Left colon (tissue), 2 donors: ENCODE measurements at places on chromosomes 1 and 21. TPM values are rescaled to one million over a fixed set of nuclear protein-coding genes. Genes with fewer than 3 reads are reported as not detected.

MAN1A2 gene
- 30.3 TPM for total RNA-seq

GRCh38 chr1:228781161-228781808 is 46.0 kb downstream of the RHOU start:
- DNase-seq: no peak

HSD17B7 gene
- total RNA-seq: 32.0 TPM

CYP4B1 gene
- total RNA-seq: 2.9 TPM

DNA sequence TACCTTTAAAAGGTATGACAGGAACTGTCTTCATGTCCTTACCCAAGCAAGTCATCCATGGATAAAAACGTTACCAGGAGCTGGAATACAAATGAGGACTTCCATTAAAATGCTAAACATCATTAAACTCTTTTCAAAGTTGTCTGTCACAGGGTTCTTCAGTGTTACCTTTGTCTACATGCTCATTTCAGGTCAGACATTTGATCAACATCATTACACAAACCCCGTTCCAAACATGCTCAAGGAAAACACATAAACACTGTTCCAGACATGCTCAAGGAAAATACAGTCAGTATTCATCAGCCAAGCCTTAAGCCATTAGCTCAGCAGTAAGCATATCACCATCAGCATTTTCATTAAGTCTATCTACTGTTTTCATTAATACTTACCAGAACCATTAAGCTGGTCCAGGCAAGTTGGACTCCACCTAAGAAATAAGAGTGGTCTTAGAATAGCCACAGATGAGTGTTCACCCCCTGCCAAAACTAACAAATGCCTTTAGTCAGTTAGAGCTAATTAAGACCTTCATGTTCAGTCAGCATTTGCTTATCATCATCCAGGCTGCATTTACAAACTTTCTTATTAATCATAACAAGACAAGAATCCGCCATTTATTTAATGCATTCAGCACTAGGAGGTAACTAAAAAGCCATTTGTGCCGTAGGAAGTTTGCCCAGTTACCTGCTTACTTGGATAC is 2.2 kb downstream of the GAS5 start:
- no peak for DNase-seq

GRCh38 chr21:46108827-46109312 is 11.0 kb downstream of the COL6A2 start:
- peak; percentile 10 for DNase-seq

DNA sequence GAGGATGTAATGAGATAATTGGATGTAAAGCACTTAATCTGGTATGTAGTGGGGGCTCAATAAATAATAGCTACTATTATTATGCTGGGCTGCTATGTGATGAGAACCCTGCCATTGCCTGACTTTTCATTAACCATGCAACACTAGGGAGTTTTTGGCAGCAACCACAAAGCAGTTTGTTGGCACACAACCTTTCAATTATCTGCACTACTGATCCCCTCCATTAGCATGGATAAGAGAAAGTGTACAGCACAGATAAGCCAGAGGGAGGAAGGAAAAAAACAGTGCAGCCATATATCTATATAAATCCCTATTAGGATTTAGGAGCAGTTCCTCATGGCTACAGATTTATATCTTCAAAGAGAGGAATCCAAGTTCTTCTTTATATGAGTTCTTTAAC is 498.5 kb downstream of the NUF2 start:
- no peak for DNase-seq

IL12RB2 gene
- total RNA-seq: 0.82 TPM

DNA sequence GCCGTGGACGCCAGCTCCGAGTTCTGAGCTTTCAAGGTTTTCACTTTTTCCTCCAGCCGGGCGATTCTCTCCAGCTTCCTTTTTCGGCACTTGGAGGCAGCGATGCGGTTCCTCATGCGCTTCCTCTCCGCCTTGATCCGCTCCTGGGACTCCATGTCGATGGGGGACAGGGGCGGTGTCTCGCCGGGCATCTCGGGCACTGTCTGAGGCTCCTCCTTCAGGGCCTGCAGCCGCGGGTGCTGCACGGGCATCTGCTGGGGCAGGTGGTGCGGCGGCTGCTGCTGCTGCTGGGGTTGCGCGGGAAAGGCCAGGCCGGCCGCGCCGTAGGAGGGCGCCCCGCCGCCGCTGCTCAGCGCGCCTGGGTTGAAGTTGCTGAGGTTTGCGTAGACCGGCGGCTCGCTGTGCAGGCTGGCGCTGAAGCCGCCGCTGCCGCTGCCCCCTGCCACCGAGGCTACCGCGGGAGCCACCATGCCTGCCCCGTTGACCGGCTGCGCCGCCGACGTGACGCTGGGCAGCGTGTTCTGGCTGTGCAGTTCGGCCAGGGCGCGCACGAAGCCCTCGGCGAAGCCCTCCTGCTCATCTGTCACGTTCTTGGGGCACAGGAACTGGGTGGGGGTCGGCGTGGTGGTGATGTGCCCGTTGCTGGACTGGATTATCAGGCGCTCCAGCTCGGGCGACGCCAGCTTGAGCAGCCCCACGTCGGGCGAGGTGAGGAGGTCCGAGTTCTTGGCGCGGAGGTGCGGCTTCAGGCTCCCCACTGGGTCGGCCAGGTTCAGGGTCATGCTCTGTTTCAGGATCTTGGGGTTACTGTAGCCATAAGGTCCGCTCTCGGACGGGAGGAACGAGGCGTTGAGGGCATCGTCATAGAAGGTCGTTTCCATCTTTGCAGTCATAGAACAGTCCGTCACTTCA is 1.4 kb downstream of the JUN start:
- DNase-seq: peak; percentile 63

IL20 gene
- total RNA-seq: not detected

DESI2 gene
- 30.8 TPM for total RNA-seq

GRCh38 chr1:242100921-242101320 is 102.0 kb upstream of the MAP1LC3C start:
- DNase-seq: no peak

GRCh38 chr1:30325085-30325935 is 398.1 kb downstream of the MATN1 start:
- no peak for DNase-seq

- DNase-seq: no peak
Measured at GRCh38 chr1:212951947-212952640, 1.8 kb downstream of the VASH2 start.

IGSF8 gene
- 64.0 TPM for total RNA-seq

DNA sequence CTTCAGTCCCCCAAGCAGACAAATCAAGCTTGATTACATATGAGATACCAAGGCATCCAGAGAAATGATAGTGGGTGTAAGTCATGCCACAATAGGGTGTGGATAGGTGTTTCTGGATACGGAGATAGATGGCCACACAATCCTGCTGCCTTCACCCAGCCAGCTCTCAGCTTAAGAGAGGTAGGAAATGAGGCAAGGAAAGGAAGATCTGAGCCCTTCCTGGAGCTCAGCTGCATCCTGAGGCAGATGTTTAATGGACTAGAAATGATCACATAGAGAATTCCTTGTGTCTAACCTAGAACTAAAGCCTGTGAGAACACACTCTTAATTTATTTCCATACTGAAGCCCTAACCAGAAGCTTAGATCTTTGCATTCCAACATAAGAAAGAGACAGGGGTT is 210.3 kb downstream of the ST6GALNAC3 start:
- DNase-seq: no peak

DNA sequence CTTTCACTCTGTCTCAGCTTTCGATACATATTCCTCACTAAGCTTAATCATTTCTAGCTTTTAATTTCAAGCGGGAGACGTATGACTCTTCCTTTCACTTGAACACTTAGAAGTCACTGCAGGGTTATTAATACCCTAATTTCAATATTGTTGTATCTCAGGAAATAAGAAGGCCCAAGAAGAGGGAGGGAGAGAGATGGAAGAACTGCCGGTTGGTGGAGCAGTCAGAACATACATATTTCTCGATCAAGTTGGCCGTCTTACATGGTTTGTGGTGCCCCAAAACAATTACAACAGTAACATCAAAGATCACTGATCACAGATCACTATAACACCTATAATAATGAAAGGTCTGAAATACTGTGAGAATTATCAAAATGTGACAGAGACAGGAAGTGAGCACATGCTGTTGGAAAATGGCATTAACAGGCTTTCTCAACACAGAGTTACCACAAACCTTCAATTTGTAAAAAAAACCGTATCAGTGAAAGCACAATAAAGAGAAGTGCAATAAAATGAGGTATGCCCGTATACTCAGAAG is 145.4 kb upstream of the HP1BP3 start:
- DNase-seq: no peak

DNA sequence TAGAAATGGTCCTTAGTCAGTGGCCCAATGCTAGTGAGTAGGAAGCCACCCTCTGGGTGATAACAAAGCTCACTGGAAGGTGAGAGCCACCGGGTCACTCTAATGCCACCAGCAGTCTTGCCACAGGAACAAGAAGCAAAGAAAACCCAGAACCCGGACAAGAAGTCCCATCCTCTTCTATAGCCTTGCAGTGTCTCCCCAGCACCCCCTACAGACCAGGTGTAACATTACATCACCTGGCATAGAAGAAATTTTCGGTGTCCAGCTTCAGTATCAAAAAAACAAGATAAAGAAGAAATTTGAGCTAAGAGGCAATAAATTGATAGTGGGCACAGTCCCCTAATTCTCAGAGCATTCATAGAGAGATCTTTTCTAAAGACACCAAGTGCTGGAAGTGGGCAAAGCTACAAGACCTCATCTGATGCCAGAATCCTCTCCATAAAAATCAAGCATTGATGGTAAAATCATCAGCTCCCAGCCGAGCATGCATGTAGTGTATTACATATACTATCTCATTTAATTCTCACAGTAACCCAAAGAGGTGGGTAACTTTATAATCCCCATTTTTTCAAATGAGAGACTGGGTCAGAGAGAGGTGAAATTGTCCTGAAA is 491.0 kb downstream of the MATN1 start:
- DNase-seq: no peak

GBP3 gene
- total RNA-seq: 126 TPM

GRCh38 chr1:39656391-39656790 is 15.5 kb downstream of the NT5C1A start:
- no peak for DNase-seq

OR2T35 gene
- not detected for total RNA-seq

DNA sequence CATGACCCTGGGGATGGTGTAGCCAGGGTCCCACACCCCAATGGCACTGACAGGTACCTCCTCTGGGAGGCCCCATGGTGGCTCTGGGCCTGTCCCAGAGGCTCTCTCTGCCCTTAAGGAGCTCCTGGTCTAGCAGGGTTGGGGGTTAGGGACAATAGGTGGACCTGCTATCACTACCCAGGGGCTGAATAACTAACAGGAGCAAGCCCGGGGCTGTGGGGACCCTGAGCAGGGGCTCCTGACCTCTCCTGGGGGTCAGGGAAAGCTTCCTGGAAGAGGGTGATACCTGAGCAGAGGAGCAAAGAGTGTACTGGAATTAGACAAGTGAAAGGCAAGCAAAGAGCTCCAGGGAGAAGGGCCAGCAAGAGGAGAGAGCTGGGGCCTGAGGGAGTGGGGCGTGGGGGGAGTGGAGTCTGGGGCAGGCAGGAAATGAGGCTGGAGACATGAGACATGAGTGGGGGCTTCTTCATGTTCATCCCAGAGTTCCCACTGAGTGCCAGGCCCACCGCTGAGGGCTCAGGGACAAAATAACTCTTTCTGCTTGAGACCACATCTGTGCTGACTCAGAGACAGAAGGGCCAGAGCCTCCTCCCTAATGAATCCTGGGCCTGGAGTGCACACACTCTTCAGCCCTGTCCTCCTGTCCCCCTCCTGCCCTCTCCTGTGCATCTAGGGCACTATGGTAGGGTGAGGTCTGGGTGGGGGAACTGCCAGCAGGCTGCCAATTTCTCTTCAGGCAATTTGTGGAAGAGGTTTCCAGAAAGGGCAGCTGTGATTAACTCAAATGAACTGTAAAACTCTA is 517.6 kb downstream of the PTPRU start:
- no peak for DNase-seq

DNA sequence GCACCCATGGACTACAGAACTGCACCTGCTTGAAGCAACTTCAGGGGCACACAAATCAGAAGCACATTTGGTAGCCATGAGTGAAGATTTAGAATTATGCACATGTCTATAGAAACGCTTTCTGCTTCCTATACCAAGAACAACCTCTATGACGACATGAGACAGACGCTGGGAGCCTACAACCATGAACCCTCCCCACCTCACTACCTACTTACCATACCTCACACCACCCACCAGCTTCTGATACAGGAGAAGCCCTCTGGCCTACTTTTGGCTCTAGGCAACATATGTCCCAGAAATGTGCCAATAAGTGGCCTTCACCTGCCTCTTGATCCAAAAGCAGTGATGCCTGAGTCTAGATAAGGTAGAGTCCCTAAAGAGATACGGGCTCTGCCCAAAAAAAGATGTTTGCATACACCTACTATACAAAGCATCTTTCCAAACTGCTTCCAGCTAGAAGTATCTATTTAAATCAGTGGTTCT is 58.5 kb downstream of the SLC45A1 start:
- no peak for DNase-seq

AADACL4 gene
- not detected for total RNA-seq

DNA sequence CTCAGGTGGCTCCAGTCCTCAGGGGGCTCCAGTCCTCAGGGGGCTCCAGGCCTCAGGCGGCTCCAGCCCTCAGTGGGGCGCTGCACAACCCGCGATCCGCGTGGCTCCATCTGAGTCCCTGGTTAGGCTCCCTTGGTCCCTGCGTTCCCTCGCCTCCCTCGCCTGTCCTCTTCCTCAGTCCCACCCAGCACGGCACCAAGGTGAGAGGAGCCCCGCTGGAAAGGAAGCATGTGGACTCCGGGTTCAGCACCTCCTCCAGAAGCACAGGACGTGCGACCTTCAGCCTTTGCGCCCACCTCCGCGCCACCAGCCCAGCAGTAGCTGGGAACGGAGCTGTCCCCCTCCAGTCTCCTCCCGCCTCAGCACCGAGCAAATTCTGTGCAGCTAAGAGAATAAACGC is 8.1 kb upstream of the OR2M5 start:
- no peak for DNase-seq

DNA sequence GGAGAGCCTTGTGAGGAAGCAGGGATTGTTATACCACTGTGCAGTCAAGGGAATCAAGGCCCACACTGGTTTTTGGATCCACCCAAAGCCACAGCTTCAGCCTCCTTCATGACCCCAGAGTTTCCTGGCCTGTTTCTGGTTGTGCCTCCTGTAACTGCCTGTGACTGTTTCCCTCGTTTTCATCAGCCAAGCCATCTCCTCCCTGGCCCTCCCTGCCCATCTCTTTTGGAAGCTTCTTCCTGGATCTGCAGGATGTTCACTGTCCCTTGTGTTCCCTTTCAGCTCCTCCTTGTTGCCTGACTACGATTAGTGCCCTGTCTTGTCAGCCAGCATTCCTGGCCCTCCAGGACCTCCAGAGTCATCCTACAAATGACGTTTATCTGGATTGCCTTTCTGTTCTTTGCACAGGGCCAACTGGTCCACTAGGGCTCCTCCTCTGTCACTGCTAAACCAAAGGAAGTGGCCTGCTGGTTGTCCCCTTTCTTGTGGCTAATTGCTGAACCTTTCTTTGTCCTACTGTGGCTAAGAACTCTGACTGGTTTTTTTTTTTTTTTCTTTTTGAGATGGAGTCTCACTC is 17.9 kb downstream of the SFT2D2 start:
- DNase-seq: no peak

- no peak for DNase-seq
Measured at GRCh38 chr1:183604038-183604808, 14.0 kb upstream of the NCF2 start.

MYBPH gene
- total RNA-seq: not detected

DCST2 gene
- 3.6 TPM for total RNA-seq
